NCI-H1930 (cell line): ENCODE measurements at places on chromosomes 1 and 21.

DNA sequence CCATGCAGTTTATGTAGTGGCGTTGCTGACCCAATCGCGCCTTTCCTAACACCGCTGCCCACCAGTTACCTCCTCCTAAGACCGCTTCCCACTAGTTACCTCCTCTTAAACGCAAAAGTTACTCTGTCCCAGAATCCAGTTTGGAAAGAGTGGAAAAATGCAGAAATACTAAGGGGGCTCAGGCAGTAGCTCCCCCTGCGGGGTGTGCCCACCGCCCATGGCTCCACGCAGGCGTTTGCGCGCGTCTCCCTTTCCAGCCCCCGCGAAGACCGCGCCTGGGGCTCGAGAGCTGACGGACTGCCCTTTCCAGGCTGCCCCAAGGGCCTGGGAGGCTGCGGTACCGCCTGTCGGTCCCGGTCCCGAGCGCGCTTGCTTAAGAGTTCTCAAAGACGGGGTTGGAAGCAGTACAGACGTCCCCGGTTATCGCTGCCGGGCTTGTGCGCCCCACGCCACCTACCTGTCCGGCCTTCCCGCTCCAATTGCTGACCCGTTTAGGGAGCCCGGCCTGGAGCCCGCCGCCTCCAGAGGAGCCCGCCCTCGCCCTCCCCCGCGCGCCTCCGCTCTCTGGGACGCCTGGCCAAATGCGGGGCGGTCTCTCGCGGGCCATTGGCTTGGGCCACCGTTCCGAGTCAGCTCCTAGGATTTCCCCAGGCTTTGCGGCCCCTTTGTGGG is 414.1 kb upstream of the ESRRG start:
- no peak for DNase-seq

DNA sequence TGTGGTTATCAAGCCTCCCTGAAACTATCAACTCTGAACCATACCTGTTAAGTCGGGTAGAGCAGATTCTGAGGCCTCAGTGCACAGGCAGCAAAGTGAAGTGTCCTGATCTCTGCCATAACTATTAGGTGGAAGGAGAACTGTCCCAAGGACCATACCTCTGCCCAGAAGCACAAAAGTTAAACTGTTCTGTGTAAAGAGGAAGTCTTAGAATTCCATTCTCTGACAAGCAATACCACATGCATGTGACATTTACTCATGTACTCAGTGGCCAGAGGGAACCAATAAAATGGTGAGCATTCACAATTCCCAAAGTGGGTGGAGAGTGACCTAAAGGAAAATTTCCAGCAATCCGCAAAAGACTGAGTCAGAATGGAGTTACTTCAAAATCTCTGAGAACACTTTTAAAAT is 61.0 kb downstream of the TOR3A start:
- no peak for DNase-seq

- DNase-seq, result peak; percentile 21
These were observed 9.1 kb upstream of the PCNX2 start for GRCh38 chr1:233304489-233305102.

DNA sequence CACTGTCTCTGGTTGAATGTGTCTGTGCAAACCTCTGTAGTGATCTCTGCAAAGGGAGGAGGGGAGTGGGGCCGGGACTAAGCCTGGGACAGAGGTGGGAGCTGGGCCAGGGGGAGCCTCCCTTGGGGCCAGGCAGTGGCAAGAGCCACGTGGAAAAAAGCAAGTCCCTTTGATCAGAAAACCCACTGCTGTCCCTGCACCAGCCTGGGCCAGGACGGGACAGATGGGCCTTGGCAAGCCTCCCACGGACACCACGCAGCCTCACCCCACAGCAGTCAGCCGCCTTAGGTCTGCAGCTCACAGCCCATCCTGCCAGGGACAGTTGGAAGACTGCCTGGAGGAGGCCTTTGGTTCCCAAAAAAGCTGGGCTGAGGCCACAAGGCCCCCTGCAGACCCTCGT is 11.7 kb upstream of the TRAPPC10 start:
- no peak for DNase-seq

DNA sequence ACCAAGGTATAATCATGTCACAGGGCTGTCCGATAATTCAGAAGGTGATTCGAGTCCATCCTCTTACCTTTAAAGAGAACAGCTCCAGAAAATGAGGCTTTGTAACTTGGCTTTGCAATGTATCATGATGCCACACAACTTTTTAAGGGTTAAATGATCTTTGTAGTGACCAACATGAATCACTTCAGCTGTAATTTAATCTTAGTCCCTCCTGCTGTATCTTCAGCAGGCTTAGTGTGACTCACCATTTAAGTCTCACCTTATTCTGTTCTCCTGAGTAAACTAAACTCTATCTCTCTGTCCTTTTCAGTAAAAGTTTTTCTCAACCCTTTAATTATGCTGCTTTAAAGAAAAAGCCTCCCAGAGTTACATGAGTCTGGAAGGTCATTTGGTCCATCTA is 1.9 kb upstream of the HIVEP3 start:
- DNase-seq, result no peak

DNA sequence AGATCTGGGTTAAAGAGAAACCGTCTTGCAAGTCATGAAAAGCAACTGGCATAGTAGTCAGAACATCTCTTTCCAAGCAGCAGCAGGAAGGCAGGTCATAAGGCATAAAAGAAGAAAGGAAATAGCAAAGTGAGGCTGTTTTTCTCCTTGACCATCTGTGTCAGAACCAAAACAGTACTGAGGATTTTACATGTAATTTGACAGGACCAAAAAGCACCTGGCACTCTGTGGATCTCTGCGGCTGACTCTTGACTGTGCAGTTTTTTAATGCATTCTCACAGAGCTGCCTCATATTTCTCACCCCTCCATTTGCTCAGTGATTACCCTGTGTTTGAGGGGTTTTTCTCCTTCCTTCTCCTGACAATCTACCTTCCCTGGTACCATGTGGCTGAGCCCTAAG is 17.7 kb downstream of the TBX15 start:
- DNase-seq, result no peak

- no peak for DNase-seq
These were observed 114.8 kb downstream of the DNAH14 start for GRCh38 chr1:225044258-225044657.

- no peak for DNase-seq
These were observed 106.9 kb downstream of the ASH1L start for GRCh38 chr1:155455588-155456195.

DNA sequence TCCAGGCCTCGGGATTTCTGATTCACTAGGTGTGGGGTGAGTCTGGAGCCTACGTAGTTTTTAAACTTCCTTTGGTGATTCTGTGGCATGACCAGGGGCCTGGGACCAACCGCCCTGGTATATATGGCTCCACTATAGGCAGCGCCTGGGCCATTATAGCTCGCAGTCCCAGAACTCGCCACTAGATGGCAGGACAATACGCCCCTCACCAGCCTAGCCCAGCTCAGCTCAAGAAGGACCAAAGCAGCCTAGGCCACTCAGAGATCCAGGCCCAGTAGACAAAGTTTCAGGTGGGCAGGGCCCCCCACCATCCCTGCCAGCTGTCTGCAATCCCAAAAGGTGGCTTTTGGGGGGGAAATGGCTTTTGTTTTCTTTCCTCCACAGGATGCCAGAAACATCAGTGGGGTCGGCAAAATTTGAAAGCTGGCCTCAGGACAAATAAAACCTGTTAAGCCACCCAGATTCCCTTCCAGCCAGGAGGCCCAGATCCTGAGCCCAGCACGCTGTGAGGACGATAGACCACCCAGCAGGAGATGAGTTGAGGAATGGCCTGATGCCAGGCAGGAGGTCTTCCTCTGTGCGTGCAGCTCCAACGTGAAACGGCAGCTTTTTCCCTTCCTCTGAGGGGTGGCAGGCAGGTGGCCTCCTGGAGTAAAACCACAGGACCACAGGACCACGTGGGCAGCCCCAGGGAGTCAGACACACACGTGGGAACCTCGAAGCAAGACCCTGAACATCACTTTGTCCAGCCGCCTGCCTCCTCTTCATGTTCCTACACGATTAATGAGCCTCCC is 24.8 kb upstream of the TMEM51 start:
- DNase-seq, result peak; percentile 44

DNA sequence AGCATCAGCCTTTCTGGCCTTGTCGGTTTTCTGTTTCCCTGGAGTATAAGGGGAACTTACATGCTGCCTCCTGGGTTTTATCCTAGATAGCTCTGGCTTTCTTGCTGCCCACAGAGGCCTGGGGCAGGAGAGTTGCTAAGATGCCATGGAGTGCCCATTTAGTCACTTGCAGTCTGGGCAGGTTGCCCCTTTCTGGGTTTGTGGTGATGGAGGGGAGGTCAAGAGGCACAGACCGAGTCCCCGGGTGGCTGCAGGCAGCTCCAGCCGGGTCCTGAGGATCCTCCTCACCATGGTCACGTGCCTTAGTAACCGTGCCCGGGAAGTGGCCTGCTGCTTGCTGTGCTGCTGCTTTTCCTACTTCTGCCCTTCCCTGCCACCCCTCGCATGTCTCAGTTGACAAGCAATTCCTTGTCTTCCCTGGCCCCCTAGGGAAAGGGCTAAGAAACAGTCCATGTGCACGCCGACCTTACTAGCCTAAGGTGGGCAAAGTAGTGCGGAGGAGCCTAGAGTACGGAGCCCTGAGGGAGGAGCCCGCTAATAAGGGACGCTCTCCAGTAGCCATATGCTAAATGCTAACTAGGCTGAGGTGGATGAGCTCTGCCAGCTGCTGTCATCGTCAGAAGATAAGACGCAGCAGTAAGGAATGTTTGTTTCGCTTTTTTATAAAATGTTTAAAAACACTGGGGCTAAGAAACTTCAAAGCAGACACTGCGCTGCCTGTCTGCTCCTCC is 34.8 kb downstream of the CLCA1 start:
- no peak for DNase-seq

GRCh38 chr1:5551274-5551975 is 440.8 kb downstream of the NPHP4 start:
- no peak for DNase-seq
